ENCODE measurements at places on chromosomes 7 and 10.
A peak's percentile ranks its signal among the peaks of the same experiment; 100 is the strongest.

DNA sequence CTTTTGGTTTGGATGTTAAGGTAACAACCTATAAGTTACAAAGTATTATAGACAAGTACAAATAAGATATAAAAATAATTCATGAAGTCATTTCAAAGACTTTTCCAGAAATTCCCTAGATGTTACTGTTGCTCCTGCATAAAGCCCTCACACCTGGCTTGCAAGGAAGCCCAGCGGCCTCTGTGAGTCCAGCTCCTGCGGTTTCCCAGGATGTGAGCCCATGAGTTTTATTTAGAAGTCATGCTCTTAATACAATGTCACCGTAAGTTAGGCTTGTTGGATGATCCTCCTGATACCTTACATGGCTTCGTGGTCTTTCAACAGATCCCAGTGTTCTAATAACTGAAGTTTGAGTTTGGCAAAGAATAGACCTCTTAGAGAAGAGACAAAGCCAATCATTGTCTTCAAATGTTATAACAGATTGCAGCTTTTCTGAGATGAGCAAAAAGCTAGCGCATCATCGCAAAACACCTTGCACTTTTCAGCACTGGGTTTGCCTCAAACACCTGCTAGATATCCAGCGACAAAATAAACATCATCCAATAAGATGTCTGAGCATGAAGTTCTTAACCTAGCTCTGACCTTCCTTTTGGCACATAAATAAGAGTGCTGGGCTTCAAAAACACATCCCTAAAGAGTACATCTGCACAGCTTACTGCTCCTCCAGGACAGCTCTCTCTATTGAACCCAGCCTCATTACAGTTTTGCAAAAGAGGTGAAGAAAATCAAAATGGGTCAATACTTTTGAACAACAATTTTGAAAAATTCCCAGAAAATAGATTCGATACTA, 3.6 kb downstream of the FAM171A1 start:
- DNase-seq, result no peak

DNA sequence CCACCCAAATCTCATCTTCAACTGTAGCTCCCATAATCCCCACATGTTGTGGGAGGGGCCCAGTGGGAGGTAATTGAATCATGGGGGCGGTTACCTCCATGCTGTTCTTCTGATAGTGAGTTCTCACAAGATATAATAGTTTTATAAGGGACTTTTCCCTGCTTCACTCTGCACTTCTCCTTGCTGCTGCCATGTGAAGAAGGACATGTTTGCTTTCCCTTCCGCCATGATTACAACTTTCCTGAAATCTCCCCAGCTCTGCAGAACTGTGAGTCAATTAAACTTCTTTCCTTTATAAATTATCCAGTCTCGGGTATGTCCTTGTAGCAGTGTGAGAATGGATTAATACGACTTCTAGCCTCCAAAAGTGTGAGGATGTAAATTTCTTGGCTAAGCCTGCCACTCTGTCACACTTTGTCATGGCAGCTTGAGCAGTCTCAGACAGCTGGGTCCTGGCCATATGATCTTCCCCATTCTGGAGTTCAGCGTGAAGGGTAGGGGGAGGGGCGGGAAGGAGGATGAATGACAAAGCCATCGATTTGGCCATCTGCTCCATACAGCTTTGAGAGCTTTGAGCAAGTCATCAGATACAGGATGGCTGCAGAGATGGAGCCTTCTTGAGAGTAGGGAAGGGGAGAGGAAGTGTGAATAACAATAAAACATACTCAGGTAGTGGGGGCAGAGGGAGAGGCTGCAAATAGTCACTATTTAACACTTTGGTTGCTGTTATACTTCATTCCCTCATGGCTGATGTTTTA, 19.1 kb upstream of the INPP5F start:
- DNase-seq, result no peak

- DNase-seq, result no peak
These were observed 4.7 kb upstream of the LMBR1 start for GRCh38 chr7:156897673-156898072.

- DNase-seq, result no peak
These were observed 67.8 kb downstream of the ABCC2 start for GRCh38 chr10:99850021-99850766.

DNA sequence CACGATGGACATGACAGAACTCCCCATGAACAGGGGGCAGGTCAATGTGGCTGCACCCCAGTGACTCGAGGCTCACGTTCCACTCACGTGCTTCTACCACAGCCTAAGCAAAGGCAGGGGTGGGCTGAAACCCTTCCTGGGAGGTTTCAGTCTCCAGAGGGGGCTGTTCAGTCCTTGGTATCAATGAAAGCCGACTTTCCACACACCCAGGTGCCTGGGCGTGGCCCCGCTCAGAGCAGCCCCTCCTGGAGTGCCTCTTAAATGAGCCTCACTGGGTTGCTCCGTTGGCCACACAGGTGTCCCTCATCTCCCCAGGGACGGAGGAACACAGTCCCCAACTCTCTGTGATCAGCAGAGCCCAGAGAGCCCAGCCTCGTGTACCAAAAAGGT, 90.5 kb upstream of the PDGFA start:
- no peak for DNase-seq

GRCh38 chr10:61068471-61068870, 124.5 kb upstream of the RHOBTB1 start:
- no peak for DNase-seq

DNA sequence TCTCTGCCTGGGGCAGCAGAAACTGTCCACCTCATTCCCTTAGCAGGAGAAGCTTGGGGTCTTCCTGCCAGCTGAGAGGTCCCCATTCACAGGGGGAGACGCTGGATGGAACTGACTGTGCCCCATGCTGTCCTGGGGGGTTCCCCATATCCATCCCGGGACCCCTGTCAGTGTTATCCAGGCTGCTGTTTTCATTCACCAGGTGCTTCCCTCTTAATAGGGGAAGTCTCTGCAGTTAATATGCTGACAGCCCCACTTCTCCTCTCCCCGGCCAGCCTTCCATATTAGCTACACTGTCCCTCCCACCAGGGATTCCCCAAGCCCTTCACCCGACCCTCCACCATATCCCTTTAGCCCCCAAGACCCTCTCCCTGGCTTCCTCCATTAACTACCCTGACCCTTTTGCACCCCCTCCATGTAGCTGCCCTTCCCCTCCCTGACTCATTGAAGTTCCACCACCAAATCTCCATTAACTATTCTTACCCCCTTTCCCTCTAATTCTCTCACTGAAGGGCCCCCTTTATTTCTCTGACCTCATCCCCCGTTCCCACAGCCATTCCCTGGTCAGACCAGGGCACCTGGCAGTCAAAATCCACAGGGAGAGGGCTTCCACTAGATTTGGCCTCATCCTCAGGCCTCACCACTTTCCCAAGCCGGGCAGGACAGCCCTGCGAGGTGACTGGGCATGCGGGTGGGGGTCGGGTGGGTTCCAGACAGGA, 92.0 kb upstream of the PAX2 start:
- DNase-seq, result no peak

DNA sequence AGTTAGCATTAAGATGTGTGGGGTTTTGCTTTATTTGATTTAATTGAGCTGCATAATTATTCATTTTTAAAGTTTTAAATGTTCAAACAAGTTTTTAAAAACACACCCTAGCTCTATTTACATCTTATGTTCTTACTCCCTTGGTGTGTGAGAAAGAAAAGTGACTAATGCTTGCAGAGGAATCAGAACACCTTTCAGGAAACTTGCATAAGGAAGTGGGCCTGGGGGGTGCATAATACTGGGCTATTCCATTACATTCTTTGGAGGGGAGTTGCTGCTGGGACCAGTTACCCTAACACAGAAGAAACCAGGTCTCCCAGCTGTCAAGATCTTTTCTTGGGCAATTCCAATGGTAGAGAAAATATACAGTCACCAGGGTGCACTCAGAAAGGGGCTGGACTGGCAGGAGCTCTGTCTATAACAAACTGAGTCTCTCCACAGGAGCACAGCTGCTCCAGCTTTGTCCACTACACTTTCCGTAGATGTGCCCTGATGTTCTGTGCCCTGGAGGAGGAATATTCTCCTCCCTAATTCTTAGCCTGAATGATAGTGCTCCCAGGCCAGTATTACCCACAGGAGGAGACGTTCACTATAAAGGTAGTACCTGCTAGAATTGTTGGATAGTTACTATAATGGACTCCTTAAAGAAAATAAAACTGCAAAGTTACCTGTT, 304.2 kb downstream of the CDC14C start:
- DNase-seq, result no peak

- no peak for DNase-seq
These were observed 8.1 kb downstream of the CRYGN start for GRCh38 chr7:151431768-151432311.

DNA sequence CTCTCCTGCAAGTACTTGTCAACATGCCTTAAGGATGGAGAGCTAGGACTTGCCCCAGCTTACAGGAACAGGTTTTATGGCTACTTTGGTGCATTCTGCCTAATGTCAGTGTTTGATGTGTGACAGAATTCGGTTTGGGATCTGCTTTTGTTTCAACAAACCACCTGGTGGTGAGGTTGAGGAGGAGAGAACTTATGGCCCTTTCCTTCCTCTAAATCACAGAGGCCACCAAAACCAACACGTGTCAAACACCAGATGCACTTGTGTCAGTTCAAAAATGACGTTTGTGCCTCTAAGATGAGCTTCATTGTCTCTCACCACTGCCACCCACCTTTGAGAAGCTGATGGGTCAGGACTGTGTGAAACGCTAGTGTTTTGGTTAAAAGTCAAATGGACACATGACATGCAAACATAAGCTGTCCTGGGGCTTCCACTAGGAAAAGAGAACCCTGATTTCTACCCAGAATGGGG, 83.9 kb downstream of the OSBPL3 start:
- DNase-seq, result no peak

DNA sequence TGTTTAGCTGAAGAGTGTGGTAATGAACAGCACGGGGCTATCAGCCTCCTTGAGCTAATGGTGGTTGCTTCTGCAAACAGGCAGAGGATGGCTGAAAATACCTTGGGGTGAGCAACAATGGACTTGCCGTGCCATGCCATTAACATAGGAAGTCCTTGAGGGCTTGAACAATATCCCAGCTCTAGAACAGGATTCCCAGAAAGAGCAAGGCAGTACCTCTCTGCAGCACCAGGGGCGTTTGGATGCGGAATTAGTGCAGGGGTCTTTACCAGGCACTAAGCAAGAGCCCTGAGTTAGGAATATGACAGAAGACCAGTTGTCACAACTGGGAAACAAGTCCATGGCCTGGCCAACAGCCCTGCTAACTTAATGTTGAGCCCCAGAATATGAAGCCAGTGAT, 143.2 kb upstream of the COBL start:
- no peak for DNase-seq

DNA sequence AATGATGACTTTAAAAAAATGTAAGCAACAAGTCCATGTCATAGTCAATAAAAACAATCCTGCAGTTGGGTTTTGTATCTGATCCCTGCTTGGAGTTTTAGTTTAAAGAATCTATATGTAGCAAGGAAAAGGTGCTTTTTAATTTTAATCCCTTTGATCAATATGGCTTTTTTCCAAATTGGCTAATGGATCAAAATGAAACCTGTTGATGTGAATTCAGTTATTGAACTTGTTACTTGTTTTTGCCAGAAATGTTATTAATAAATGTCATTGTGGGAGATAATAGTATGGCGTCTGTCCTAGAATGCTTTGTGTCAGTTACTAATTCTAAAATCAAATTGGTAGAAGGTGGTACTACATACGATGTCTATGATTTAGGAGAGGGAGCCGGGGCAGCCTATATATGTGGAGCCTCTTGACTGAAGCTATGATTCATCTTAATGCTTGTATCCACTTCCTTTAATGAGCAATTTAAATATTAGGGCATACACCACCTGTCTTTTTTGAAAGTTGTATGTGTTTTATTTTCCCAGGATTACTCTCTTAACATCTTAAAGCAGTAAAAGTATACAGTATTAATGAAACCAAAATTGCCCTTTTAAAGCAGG, 10.3 kb upstream of the PBLD start:
- DNase-seq, result no peak

GRCh38 chr7:6646465-6646864, 9.3 kb downstream of the ZNF316 start:
- DNase-seq, result no peak

DNA sequence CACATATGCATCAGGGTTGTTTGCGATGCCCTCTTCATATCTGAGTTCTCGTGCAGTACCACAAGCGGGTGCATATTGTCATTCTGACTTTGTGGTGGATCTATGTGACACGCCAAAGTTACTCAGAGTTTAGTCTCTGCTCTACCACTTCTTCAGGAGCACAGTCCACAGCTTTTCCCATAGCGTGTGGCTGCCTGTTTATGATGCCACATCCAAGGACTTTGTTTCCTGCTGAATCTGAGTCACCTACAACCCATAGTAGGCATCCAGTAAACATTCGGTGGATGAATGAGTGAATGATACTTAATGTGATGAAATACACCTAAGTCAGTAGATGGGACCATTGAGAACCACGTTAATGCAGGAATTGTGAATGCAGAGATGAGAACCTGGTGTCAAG, 15.0 kb downstream of the ADRA2A start:
- DNase-seq, result no peak

- no peak for DNase-seq
These were observed 449.5 kb upstream of the ZMIZ1 start for GRCh38 chr10:78619115-78619851.

GRCh38 chr7:155244675-155245074, 53.0 kb upstream of the INSIG1 start:
- DNase-seq, result no peak

- no peak for DNase-seq
These were observed 162.4 kb downstream of the SEMA3E start for GRCh38 chr7:83486536-83486935.

DNA sequence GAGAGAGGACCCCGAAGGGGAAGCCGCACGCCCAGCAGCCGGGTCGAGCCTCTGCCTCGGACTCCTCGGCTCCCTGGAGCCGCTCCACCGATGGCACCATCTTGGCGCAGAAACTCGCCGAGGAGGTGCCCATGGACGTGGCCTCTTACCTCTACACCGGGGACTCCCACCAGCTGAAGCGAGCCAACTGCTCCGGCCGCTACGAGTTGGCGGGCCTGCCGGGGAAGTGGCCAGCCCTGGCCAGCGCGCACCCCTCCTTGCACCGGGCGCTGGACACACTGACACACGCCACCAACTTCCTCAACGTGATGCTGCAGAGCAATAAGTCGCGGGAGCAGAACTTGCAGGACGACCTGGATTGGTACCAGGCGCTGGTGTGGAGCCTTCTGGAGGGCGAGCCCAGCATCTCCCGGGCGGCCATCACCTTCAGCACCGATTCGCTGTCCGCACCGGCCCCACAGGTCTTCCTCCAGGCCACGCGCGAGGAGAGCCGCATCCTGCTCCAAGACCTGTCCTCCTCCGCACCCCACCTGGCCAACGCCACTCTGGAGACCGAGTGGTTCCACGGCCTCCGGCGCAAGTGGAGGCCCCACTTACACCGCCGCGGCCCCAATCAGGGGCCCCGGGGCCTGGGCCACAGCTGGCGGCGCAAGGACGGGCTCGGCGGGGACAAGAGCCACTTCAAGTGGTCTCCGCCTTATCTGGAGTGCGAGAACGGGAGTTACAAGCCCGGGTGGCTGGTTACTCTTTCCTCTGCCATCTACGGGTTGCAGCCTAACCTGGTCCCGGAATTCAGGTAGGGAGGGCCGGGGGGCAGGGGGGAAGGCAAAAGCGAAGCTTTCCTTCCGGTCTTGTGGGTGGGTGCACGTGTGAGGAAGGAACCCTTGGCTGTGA, 973 bp downstream of the GPR158 start:
- DNase-seq, result peak; percentile 41

Data from C1 segment of cervical spinal cord (tissue), 14 donors.